ENCODE measurements at places on chromosomes 1 and 21.

DNA sequence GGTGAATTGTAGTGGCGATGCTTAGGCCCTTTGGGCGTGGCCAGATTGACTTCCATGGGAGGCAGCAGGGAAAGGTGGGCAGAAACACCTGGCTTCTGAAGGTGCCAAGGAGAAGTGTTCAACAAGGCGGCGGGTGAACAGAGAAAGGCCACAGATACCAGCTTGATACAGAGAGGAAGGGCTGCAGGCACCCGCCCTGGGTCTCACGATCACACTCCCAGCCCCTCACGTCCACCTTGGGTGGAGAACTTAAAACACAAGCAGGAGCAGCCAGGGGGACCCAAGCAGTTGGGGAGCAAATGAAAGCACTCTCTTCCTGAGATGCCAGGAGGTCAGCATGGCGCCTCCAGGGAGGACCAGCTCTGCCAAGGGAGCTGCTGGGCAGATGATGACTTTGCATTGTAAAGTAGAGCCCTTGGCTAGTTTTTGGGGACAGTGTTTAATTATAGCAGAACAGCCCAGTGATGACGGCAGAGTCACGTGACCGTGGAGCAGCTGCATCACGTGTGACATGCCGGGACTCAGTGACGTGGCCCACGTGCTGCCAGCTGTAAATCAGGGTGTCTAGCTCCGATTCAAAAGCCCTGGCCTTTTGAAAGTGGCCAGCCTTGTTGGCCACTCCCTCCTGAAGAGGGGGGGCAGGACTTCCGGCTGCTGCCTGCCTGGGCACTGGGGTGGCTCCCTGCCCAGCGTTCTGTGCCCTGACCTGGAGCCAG lies 19.0 kb downstream of the SLC37A1 start:
- no peak for DNase-seq

- DNase-seq, result no peak
Measured at GRCh38 chr21:37594472-37594951, 227.9 kb downstream of the DYRK1A start.

- DNase-seq, result no peak
Measured at GRCh38 chr1:43587594-43587993, 56.9 kb downstream of the PTPRF start.

- no peak for DNase-seq
Measured at GRCh38 chr1:10516925-10517676, 42.4 kb downstream of the PEX14 start.

DNA sequence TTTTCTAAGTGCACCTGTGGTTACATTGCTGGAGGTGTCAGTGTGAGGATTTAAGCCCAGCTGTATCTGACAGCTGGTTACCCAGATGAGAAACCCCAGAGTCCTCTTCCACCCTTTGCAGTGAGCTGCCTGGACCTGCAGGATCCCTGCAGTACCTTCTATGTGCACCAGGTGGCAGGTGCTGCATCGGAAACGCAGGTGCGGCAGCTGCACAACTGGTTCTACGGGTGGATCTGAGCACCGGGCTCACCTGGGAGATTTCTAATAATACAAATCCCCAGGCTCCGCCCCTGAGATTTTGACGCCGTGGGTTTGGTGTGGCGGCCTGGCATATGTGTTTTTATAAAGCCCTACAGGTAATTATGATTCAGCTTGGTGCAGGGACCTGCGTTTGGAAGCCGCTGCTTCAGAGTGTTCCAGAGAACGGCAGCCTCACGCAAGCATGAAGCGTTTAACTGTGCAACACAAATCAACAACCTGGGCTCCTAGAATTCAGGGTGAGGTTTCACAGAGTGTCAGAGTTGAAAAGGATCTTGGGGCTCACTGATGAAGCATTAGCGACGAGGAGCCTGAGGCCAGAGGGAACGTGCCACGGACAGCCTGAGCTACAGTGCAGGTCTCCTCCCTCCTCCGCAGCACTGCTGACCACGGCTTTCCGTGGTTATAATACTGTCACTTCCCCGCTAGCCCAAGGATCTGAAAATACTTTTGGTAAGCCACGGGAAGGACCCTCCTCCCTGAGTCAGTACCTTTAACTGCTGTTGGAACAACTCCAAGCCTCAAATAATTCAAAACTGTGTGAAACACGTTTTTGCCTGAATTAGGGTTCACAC lies 96.7 kb upstream of the TRABD2B start:
- DNase-seq, result peak; percentile 45

DNA sequence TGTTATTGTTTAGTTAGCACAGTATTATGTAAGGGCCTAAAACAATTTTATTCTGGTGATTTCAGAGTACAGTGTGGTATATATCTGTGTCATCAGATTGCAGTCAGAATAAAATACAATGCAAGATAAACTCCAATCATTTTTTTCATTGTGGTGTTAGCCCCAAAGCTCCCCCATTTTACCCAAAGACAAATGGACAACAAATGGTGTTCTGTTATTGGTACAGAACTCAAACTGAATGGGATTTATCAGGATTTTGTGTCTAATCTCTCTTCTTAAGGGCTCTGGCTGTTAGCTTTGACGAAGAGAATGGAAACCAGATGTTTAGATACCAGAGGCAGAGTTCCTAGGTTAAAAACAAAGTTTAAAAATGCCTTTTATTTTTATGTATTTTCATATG lies 163.1 kb upstream of the USP25 start:
- no peak for DNase-seq

DNA sequence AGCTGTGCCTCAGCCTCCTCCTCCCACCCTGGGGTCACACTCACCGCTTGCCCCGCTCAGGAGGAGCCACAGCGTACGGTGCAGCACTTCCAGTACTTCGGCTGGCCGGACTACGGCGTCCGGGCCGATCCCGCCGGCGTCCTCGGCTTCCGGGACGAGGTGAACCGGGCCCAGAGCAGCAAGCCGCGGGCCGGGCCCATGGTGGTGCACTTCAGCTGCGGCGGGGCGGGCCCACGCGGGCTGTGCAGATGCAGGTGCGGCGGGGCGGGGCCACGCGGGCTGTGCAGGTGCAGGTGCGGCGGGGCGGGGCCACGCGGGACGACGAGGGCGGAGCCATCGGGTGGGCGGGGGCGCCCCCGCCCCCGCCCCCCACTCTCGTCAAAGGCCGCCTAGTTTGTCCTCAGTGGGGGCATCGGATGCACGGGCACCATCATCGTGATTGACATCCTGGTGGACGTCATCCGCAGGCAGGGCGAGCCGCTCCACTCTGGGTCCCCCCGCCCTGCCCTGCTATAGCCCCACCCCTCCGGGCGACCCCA lies 5.5 kb downstream of the RNF223 start:
- no peak for DNase-seq

GRCh38 chr21:37226041-37226920 lies 40.9 kb downstream of the VPS26C start:
- DNase-seq, result no peak

- peak; percentile 55 for DNase-seq
Measured at GRCh38 chr1:25810341-25811299, 9.1 kb upstream of the MTFR1L start.

- DNase-seq, result no peak
Measured at GRCh38 chr1:202848191-202848542, 37.4 kb downstream of the PCAT6 start.

DNA sequence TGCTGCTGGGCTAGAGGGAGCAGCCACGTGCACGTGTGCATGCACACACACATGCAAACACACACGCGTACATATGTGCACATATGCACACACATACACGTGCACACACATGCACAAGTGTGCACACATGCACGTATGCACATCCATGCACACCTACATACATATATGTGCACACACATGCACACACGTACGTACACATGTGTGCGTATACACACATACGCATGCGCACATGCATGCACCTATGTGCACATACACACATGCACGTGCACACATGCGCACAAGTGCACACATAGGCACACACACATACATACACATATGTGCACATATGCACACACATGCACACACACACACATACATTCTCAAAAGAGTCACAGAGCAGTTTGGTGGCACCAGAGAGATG lies 85.9 kb upstream of the SLC25A33 start:
- no peak for DNase-seq

GRCh38 chr21:33884376-33885171 lies 31.0 kb downstream of the ATP5PO start:
- no peak for DNase-seq

DNA sequence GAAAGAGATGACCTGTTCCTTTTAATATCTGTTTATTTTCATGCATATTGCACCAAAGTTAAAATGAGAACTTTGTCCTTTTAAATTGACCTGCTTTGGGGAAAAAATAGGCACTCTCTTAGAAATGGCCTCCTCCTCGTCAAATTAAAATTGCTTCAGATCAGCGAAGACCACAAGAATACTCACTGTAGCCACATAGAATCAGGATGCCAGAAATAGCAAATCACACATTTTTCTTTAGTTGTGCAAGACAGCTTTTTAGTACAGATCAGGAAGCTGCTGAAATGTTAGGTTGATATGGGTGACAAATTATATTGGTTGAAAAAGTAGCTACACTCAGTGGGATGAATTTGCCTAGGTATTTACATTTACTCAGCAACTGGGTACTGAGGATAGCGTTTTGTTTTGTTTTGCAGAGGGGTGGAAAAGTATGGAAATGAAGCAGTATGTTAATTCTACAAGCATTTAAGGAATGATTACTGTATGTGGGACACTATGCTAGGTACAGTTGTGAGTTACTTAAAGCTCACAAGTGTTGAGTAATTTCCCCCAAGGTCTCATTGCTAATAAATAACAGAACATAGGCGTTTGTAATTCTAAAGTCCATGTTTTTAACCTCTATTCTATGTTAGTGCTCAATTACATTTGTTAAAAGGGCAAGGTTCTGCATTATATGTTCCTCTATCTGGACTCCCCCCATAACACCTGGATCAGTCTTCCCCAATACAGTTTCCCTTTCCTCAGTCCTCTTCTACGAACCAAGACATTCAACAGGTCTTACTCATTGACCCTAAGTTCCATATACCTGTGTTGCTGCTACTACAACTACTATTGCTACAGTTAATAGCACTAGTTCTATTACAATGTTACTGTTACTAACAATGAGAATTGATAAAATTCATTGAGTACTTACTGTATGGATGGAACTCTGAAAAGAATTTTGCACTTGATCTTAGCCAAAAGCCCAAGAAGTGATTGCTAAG lies 99.4 kb upstream of the S1PR1 start:
- DNase-seq, result no peak

DNA sequence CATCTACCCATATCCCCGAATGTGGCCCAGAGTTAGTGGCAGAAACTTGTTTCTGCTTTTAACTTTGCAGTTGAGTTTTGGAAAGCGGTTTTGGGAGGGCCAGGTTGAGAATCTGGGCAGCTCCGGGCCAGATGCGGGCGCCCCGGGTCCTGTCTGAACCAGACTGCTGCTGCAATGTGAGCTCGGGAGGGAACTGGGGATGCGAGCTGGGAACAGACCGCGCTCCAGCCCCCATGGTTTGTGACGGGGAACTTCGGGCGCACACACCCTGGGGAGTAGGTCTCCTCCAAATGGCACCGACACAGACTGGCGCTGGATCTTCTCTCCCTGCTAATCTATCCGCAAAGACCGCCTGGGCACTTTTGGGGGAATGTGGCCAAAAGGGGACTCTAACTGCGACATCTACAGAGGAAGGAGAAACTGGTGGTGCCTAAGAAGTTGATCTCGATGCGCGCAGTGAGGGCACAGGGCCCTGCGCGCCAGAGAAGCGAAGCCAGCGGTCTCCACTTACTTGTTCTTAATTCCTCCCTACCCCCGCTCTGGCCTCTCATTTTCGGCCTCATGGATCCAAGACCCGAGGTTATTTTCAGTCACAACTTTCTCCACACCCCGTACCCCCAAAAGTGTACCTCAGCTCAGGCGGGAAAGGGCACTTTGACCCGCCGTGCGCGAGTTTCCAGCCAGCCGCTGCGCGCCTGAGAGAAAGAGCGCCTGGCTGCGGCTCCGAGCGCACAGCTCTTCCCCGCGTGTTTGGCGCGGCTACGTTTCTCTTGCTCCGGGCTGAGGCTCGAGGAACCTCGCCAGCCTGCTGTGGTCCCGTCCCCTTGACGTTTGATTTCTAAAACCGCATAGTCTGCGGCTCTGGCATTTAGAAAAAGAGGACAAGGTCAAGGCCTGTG lies 411.0 kb upstream of the ESRRG start:
- no peak for DNase-seq

- no peak for DNase-seq
Measured at GRCh38 chr1:31531177-31531999, 44.9 kb upstream of the TINAGL1 start.

- DNase-seq, result no peak
Measured at GRCh38 chr1:206457408-206458120, 12.7 kb upstream of the IKBKE start.

GRCh38 chr1:222243902-222244301 lies 304.0 kb downstream of the HHIPL2 start:
- DNase-seq, result no peak

DNA sequence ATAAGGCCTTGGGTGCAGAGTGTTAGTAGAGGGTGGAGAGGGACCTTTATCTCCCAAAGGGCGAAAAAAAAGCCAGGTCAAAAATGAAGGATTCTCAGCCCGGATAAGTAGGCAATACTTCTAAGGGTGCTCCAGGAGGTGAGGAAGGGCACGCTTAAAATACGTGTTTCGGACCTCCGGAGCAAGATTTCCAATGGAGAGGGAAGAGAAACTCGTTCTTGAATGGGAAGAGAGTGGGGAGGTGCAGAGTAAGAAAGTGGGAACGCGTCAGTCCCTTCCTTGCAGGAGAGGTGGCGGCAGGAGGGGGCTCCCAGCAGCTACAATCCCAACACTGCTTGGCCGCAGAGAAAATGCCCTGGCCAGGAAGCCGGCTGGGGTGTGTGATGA lies 581 bp downstream of the EFCAB14 start:
- no peak for DNase-seq

- no peak for DNase-seq
Measured at GRCh38 chr1:168697356-168698126, 31.5 kb downstream of the DPT start.

GRCh38 chr1:215863796-215864195 lies 296.7 kb downstream of the KCTD3 start:
- DNase-seq, result no peak

DNA sequence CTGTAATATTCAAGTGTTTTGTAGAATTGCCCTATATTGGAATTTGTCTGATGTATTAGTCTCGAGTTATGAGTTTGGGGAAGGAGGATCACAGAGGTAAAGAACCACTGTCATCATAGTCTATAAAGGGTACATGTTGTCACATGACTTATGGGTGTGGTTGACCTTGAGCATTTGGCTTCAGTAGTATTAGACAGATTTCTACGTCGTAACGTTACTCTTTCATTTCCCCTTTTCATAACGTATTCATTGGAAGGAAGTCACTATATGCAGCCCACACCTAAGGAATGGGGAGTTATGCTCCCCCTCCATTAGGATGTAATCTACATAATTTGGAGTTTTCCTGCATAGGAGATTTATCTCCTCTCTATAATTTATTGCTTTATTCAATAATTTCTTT lies 110.1 kb upstream of the VAV3 start:
- DNase-seq, result no peak

GRCh38 chr1:151849126-151849525 lies 4.4 kb downstream of the THEM5 start:
- no peak for DNase-seq

- DNase-seq, result no peak
Measured at GRCh38 chr1:221335161-221336101, 406.5 kb downstream of the DUSP10 start.

DNA sequence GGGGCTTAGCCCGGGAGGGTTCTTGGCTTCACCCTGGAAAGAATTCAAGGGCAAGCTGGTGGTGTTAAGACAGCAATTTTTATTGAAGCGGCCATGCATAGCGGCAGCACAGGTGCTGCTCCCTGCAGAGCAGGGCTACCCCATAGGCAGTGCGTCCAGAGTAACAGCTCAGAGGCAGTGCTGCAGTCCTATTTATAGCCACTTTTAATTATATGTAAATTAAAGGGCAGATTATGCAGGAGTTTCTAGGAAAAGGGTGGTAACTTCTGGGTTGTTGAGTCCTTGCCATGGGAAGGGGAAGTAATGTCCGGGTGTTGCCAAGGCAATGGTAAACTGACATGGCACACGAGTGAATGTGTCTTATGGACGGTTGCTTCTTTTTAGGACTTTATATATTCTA lies 57.0 kb downstream of the VPS26C start:
- DNase-seq, result no peak

Measured in NCI-H1930 (cell line).